ENCODE measurements at places on chromosomes 4 and X. TPM values are rescaled to one million over a fixed set of nuclear protein-coding genes. Genes with fewer than 3 reads are reported as not detected.

NPNT gene
- total RNA-seq = 6.5 TPM

GRCh38 chr4:123299212-123299691 lies 97.3 kb upstream of the SPRY1 start:
- no peak for DNase-seq

DNA sequence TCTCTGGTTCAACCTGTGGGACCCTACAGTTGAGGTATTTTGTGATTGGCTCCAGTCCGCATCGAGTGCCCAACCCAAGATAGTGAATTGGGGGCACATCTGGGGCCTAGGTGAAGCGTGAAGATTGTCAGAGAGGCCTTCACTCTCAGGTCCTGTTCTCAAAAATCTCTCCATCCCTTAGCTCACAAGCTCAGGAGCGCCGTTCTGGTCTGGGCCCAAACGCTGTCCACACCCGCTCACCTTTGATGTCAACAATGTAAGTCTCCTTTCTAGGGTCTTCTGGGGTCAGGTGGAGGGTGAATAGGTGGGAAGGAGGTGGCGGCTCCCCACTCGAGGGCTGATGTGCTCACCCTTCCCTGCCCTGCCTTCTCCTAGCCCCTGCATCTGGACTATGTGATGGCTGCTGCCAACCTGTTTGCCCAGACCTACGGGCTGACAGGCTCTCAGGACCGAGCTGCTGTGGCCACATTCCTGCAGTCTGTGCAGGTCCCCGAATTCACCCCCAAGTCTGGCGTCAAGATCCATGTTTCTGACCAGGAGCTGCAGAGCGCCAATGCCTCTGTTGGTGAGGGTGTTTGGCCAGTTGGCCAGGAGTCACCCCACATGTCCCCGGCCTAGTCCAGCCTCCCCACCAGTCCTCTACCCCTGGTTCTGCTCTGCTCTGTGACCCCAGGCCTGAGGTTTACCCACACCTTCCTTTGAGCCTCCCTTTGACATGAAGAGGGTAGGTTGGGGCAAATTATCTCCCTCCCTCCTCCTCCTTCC lies 7.6 kb upstream of the CDK16 start:
- DNase-seq = no peak

DNA sequence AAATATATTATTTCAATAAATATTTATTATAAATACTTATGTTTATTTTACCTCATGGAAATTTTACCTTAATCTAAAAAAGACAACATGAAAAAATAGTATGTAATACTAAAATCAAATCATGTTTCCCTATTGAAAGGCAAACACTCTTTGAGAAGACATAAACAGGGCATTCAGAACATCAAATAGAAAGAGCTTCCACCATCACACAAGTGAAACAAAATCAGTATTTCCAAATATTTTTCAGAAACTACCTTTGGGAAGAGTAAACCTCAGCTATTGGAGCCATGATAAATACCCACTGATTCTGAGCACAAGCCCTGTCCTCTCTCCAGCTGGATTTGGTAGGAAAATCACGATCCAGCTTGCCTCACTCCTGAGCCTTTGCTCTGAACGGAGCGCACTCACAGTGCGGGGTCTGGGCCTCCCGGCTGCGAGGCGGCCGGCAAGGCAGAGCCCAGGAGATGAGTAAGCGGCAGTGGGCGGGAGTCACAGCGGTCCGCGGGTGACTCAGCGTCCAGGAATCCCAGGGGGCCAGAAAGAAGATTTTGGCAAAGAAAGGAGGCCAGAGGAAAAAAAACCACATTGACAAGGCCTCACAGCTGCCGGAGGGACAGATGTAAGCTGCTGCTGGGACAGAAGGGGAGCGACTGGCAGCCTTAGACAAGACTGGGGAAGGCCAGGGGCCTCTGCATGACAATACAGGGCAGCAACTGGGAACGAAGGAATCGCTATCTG lies 14.7 kb upstream of the ANXA5 start:
- peak; percentile 47 for DNase-seq

DNA sequence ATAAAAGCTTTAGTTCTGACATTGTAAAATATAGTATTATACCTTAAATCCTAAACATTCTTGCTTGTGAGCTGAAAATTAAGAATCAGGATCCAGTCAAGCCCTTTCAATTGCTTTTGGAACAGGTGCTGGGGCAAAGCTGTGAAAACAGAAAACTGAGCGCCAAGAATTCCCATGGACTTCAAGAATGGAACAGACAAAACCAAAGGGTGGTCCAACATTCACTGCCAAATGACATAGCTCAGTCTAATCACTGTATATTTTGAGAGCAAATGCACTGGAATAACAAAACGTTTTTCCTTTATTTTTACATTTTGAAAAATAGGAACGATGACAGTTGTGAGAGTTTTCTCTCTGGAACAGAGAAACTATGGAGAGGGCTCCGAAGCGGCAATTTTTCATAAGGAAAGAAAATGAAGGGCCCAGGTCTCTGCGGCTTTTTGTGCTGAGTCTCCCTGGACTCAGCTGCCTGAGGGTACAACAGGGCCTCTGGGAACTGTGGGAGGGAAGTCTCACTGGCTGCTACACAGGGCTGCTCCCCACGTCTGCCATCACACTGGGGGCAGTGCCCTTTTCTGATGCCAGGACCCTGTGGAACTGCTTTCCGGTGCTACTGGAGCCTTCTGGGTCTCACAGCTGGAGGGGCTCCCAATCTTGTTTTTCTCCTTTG lies 56.0 kb upstream of the BMPR1B start:
- DNase-seq = no peak

DNA sequence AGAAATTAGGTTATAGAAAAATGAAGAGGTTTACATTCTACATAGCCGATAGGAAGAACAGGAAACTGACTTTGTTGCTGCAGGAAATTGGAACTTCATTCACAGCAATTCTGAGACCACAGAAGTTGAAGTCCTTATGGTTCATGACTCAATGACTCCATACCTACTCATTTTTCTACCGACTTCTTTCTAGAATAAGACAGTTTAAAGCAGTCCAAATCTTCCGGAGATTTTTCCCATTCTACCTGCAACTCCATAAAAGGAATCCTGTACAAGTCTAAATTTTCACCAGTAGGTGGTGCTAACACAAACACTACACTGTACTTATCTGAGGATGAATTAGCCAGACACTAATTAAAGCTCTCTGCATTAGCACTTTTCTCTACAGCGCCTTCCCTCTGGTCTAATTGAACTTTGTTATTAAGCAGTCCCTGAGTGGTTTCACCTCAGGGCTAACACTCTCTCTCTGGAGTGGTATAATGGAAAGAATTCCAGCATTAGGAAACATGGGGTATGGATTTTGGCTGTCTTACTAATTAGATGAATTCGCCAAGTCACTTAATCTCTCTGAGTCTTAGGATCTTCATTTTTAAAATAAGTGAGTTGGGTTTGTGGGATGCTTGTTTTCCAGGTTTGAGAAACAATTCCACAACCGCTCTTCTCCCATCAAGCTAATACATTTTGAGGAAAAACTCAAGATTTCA lies 167.9 kb downstream of the SMIM20 start:
- DNase-seq = no peak

DNA sequence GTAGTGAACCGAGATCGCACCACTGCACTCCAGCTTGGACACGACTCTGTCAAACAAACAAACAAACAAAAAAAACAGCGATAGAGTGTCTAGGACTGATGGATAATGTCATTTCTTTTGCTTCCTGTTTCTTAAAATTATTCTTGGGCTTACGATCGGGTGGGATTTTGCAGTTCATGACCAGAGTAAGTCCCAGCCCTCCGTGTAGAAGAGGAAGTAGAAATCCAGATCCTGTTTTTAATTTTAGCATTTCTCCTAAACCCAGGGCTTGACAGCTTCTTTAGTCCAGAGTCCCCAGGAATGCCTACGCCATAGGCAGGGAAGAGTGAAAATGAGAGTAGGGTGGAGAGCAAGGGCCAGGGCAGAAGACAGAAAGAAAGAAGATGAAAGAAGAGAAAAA lies 94.3 kb downstream of the HPRT1 start:
- no peak for DNase-seq

GRCh38 chr4:82138374-82138773 lies 235.4 kb downstream of the HNRNPD start:
- no peak for DNase-seq

- peak; percentile 42 for DNase-seq
Observed at GRCh38 chrX:140091125-140091886, 126.0 kb upstream of the CXorf66 start.

CTPS2 gene
- 110 TPM for total RNA-seq

NOX1 gene
- total RNA-seq = not detected

CLIC2 gene
- total RNA-seq = 2.0 TPM

DNA sequence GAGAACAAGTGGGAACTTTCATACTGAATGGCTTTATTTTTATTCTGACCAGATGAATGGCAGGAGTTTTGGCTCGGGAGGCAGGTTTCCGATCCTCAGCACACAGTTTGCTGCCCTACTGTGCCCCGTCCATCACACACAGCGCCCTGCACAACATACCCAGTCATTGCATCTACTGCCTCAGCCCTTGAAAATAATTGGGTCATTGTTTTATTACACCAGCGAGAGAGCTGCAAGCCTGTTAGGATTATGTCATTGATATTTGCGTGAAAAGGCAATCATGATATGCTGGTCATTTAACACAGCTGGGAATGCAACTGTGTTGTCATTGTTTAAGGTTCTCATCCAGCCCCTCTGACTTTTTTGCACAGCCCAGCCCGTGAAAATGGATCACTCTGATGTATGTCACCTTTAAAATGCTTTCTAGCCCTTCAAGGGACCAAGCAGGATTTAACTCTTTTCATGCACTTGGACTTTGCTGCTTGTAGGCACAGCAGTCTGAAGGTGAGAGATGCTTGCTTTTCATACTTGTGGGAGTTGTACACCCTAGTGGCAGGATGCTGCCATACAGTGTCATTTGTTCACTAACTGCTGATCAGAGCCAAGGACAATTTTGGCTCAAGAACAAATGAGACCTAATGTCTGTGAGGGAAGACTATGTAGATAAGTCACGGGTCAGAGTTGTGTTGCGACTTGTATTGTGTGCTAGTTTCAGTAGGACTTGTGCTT lies 62.3 kb downstream of the RTL9 start:
- no peak for DNase-seq

- DNase-seq = no peak
Observed at GRCh38 chr4:16759931-16760582, 138.4 kb downstream of the LDB2 start.

DNA sequence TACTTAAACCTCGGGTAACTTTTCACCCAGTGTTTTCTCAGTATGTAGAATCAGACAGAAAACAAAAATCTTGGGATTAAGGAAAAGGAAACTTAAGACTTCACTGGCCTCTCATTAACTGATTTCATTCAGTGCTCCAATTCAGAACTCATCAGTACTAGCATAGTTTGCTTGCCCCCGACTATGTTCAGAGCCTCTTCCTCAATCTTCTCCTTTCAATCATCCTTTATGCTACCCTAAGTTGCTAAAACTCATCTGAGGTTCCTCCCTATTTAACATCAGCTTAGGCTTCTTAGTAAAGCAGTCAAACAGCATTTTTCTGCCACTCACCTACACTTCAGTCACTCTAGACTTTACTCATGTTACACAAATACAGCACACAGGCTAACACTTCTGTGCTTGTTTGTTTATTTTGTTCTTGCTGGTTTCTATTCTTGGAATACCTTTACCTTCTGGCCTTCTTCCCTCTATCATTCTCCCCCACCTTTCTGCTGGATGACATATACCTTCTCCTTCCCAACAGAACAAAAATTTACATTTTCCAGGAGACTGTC lies 163.0 kb upstream of the TLL1 start:
- no peak for DNase-seq

- no peak for DNase-seq
Observed at GRCh38 chrX:63658920-63659319, 126.1 kb downstream of the ARHGEF9 start.

DNA sequence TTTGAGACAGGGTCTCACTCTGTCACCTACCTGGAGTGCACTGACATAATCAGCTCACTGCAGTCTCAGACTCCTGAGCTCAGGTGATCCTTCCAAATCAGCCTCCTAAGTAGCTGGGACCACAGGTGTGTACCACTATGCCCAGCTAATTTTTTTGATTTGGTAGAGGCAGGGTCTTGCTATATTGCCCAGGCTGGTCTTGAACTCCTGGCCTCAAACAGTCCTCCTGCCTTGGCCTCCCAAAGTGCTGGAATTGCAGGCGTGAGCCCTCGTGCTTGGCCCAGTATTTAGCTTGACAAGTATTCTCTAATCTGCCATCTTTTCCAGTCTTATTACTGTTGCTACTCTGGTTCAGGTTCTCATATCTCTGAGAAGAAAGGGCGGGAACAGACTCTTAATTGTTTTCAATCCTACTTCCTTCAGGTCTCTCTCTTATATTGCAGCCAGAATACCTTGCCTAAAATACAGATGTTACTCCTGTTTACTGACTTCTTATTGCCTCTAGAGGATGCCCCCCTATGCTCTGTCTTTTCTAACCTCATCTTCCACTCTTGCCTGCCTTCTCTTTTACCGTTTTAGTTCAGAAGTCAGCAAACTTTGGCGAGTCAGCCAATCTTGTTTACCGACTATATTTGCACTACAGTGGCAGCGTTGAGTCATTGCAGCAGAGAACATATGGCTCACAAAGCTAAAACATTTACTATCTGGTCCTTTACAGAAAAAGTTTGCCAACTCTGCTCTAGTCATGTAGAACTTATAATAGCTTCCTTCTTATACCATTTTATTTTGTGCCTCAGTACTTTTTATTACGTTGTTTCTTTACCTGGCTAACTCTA lies 19.0 kb downstream of the MRPL1 start:
- no peak for DNase-seq

DNA sequence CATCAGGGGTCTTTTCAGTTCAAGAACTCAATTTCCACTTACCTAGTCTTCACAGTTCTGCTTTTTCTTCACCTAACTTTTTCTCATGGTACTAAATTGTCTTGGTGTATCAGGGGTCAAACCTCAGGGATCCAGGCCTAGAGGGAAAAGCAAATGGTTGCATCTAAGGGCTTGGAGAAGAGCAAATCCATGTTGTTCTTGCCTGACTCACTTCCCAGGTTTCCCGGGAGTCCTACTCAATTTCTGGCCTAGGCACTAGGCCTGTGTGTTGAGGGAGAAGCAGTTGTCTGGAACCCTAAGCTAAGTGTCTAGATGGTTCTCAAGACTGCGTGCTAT lies 191.9 kb upstream of the STK26 start:
- no peak for DNase-seq

DNA sequence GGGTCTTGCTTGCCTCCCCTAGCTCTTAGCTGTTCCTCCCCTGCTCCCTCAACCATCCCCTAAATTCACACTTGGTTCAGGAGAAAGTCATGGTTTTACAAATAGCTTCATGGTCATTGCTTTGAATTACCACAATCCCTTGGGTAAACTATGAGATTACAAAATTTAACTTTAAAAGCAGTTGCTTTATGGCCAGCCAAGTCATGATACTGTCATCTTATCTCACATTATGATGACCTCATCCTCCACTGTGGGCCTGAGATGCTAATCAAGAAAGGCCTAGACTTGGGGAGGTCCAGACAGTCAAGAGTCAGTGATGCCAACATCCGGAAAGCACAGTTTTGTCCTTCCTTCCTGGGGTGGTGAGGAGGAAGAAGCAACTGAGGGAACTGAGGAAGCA lies 10.5 kb upstream of the FGF16 start:
- no peak for DNase-seq

DNA sequence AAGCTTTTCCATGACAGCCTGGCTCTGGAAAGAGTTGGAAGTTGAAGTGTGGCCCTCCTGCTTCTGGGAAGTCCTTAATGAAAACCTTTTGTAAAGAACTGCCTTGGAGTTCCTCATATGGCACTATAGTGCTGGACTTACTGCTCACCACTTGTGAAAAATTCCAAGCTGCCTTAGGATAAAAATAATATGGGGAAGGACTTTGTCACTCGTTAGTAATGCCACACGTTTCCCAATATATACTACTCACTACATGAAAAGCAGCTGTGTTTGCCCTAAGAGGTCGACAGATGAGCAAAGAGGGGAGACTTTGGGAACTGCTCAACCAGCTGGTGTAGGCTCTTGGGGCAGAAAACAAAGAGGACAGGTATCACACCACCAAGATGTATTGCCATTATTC lies 11.7 kb downstream of the OPHN1 start:
- DNase-seq = no peak

UCP1 gene
- not detected for total RNA-seq

TEC gene
- total RNA-seq = 3.4 TPM

Data from progenitor cell of endocrine pancreas (in vitro differentiated cells).